ENCODE measurements at places on chromosomes 12 and 14. TPM values are rescaled to one million over a fixed set of nuclear protein-coding genes. Genes with fewer than 3 reads are reported as not detected.

EML1 gene
- total RNA-seq = 8.6 TPM

EGLN3 gene
- total RNA-seq = 0.25 TPM

FSCB gene
- 0.25 TPM for total RNA-seq

GARIN6 gene
- not detected for total RNA-seq

BCL11B gene
- total RNA-seq = 0.38 TPM

SLC25A3 gene
- total RNA-seq = 585 TPM

HIGD1C gene
- not detected for total RNA-seq

TPCN1 gene
- 21.8 TPM for total RNA-seq

CLEC6A gene
- total RNA-seq = not detected

PMEL gene
- total RNA-seq = 6.6 TPM
